ENCODE measurements at places on chromosomes 6 and 20.

DNA sequence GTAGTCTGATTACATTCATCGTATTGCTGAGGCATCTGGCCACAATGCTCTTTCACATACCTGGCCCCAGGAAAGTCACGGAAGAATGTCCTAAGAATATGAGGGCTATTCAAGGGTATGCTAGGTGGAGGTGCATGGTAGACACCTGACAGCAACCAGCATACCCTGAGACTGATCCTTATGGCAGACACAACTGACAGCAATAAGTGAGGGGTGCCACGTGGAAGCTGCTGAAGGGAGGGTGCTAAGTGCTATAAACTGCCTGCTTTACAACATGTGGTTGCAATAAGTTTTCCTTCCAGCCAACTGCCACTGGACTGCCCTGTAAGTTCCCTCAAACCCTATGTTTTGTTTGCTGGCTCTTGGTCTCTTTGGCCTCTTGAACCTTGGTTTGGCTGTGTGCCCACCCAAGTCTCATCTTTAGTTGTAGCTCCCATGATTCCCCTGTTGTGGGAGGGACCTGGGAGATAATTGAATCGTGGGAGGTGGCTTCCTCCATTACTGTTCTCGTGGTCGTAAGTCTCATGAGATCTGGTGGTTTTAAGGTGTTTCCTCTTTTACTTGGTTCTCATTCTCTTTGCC lies 201.3 kb upstream of the MOCS1 start:
- DNase-seq, result no peak

DNA sequence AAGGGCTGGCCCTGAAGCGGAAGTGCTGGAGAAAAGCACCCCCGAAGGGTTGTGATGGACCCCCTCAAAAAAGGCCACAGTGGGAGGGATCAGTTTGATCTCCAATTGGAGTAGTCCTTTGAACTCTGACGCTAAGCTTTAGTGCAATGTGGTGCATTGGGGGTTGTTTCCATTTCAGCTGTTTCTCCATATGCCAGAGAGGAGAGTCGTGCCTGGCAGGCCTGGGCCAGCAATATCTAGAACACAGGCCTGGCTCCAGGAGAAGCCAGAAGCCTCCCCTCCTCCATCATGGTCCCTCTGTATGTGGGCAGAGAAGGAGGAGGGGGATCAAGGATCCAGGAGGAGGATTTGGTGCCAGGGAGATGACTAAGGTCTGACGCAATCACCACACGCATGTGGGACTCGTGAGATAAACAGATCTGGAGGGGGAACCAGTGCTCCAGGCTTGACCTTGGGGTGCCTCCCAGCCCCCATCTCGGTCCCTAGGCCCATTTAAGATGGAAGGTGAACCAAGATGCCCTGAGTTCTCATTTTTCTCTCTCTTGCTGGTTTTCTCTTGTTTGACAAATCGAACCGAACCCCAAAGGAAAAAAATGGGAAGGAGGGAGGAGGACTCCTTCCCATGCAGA lies 517.4 kb upstream of the JARID2 start:
- DNase-seq, result no peak

GRCh38 chr20:54173653-54174456 lies at the start of gene CYP24A1:
Gene CYP24A1 (minus strand): TSS chr20:54173986. CDS start chr20:54173579, 407 bp downstream.
- no peak for DNase-seq

- no peak for DNase-seq
These were observed 8.9 kb upstream of the TMEM14A start for GRCh38 chr6:52662031-52662430.

GRCh38 chr6:24982231-24982630 lies 46.5 kb upstream of the RIPOR2 start:
- no peak for DNase-seq

DNA sequence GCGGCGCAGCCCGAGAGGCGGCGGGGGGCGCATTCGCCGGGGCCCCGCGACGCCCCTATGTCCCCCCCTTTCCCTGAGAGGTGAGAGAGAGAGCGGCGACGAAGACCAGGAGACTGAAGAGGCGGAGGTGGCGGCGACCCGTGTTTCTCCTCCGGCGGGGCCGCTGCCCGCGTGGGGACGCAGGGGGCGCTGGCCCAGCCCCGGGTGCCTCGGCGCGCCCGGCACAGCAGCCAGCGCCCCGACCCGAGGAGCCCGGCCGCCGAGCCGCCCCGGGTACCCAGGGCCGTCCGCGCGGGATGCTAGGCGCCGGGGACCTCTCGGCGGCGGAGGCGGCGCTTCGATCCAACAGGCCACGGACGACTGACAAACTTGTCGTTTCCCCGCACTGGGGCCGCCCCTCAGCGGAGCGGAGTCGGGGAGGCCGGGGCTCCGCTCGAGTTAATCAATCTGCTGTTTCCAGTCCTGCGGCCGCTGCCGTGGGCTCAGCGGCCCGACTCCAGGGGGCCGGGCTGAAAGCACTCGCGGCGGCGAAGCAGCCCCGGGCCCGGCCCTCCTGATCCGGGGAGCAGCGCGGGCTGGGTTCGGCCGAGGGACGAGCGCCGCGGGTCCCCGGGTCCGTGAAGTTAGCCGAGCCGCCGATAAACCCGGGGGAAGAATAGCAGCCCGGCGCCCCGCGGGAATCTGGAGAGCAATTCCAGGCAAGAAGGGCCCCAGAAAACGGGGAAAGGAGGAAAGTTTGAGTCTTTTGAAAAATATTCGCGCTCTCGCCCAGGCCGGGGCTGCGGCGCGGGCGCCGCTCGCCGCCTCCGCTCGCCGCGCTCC lies 631 bp downstream of the MDGA1 start:
- DNase-seq, result no peak

DNA sequence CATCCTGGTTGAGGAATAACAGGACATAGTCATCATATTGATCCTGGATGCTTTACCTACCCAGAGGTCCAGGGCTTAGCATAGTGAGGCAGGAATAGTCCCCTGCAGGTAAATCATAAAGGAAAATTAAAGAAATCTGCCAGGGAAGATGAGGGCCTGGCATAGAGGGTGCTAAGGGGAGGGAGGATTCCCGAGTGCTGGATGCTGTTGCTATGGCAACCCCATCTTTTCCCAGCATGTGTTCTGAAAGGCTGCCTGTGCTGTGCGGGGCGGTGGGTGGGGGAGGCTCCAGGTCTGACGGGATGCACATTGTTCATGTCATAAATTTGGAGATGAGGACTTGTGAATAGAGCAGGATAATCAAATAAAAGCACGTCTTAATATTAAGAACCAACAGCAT lies 212.6 kb upstream of the PCSK2 start:
- peak; percentile 3 for DNase-seq

DNA sequence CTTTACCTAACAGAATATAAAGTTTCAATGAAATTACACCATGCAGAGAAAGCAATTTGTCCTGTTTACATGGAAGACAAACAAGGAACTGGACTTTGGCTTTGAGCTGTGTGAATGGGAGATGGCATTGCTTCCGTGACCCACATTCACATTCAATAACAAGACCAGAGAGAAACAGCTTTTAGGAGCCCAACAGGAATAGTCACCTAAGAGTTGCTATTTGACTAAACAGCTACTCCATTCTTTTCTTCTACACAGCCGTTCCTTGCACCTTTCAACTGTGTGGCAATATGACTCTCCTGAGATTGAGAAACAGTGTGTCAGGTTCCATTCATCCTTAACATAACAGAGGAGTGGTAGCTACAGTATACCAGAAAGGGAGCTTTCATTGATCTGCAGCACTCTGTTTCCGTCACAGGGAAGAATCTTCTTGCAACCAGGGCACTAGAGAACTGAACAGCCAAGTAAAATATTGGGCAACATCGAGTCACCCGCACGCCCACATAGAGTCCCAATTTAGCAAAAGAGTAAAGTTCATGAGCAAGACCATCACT lies 355.1 kb downstream of the HAO1 start:
- DNase-seq, result no peak

- DNase-seq, result no peak
These were observed 202.0 kb downstream of the WDR27 start for GRCh38 chr6:169499848-169500247.

- no peak for DNase-seq
These were observed 5.0 kb downstream of the BCL2L1 start for GRCh38 chr20:31717478-31718201.

GRCh38 chr6:93424303-93425064 lies 5.1 kb upstream of the EPHA7 start:
- DNase-seq, result no peak

DNA sequence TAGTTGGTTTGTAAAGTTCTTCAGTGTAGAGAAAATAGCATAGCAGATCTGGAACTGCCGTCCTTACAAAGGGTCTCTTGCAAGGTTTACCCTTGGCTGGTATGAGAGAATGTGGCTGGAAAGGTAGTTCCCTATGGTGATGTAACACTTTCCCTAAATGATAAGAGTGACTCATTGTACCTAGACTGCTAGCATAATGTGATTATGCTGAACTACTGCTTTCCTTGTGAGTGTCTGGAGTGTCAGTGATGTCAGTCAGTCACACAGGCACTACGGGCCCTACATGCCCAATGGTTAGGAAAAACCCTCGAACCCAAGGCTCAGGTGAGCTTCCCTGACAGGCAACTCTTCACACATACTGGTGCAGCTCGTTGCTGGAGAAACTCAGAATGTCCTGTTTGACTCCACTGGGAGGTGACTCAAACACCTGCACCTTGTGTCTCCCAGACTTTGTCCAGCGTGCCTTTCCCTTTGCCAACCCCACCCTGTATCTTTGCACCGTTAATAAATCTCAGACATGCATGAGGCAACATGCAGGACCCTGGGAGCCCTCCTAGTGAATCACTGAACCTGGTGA lies 28.4 kb upstream of the LY86 start:
- no peak for DNase-seq

DNA sequence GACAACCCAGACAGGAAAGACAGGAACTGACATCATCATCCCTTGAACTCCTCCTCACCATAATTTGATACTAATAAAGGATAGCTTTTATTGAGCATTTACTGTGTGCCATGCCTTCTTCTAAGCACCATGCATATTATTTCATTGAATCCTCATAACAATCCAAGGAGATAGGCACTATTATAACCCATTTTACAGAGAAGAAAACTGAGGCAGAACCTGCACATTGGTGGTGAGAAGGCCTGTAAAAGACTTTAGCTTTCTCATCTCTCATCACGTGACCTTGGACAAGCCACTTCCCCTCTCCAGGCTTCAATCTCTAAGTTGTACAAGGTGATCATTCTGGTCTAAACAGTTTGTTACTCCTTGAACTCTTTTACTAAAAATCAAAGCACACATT lies 34.5 kb upstream of the PREX1 start:
- DNase-seq, result no peak

All from nucleus accumbens (tissue), 56 donors.